Stimulated activated CD4-positive, alpha-beta T cell treated with anti-CD3 and anti-CD28 coated beads, Interleukin-1b, Interleukin-23, amount 100 ng/mL, for 1 hour (primary cell): ENCODE measurements at places on chromosomes 5 and 9.

DNA sequence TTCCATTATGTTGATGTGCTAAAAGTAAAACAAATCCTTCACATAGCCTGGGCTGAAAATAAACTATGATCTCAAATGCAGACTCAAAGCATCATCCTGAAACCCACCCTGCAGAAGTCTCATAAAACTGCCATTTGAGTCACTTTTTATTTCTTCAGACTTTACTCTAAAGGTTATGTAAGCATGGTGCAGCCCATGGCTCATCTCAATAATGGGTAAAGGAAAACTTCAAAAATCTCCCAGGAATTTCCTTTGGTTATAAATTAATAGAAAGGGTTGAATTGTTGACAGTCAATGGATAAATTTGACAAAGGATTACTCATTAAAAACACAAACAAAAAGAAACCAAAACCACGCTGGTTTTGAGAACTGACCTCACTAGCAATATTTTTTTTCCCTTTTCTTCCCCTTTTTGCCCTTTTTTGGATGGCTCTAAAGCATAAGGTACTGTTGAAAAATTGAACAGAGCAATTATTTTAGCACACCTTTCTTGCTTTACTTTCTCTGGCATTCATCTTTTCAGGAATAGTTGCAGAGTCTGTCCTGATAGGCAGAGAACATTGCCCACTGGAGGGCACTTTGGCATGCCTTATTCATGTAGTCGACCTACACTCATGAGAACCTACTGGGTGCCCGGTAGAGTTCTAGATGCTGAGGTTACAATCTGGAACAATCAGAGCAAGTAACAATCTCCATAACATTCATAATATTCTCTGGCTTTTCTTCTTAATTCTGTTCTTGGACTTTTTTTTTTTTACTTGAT is 191.4 kb downstream of the TMEM167A start:
- no peak for DNase-seq

- no peak for DNase-seq
Measured at GRCh38 chr5:176747670-176748072, 62.7 kb upstream of the UNC5A start.

DNA sequence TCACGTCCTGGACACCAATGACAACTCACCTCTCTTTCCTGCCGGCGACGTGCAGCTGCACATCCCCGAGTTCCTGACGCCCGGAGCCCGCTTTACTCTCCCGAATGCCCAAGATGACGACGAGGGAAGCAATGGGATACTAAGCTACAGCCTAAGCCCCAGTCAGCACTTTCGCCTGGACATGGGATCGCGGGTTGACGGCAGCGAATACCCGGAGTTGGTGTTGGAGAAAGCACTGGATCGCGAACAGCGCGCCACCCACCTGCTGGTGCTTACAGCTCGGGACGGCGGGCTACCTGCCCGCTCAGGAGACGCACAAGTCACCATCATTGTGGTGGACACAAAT is 1.1 kb downstream of the PCDHAC1 start:
- DNase-seq, result no peak

GRCh38 chr5:9781890-9782289 is 151.7 kb upstream of the TAS2R1 start:
- no peak for DNase-seq

DNA sequence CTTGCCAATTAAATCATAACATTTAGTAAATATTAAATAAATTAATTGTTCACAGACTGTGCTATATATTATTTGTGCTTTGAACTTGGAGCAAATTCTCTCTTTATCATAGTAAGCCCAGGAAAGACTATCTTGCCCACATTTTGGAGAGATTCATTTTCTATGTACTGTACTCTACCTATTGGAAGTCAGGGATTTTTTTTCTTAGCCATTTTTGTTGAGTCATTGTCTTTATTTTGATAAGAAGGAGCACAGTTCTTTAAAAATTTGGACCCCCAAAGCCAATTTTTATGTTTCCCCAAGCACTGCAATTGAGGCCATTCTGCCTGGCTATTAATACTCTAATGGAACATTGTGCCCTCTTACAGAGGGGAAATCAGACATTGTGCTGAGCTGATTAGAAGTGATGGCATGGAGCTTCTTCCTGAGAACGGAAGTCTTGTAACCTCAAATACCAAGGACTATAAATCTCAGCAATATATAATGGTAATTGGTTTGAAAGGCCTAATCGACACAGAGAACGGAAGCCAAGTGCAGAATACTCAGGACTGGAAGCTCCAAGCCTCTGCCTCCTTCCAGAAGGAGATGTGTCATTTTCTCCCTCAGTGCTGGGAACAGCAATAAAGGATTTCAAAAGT is 188.8 kb upstream of the PAPPA start:
- no peak for DNase-seq

GRCh38 chr5:73805449-73805848 is 179.5 kb downstream of the ARHGEF28 start:
- no peak for DNase-seq

DNA sequence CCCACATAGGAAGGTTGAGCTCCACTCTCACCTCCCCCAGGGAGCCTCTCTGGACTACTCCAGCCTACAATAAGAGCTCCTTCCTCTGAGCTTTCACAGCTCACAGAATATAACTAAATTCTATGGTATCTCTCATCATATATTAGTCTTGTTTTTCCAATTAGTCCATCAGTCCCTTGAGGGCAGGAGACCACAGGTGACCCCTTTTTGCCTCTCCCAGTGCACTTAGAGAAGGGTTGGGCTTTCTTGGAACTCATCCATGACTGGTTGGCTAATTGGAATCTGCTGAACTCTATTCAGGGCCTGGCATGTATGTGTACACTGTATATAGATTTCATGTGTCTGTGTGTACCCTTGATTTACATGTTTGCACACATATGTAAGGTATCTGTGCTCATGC is 50.4 kb upstream of the ARAP3 start:
- DNase-seq, result no peak

- DNase-seq, result no peak
Measured at GRCh38 chr9:116697887-116698286, 10.8 kb downstream of the TRIM32 start.

DNA sequence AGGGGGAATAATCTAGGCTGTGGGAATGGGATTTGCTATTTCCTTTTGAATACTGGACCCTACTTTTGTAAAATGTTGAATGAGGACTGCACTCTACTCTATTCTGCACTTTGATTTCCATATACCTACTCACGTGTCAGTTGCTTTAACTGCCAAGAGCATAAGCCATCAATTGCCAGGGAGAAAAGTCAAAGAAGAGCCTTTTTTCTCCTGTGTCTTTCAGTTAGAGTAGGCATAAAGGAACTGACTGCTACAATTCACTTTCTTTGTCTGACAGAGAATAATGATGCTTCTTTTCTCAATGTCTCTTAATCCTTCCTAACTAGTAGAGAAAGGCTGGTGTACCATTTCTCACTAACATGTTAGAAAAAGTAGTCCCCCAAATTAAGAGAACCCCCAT is 231.6 kb downstream of the ELAVL2 start:
- DNase-seq, result no peak

- DNase-seq, result no peak
Measured at GRCh38 chr5:74632947-74633356, 7.6 kb downstream of the ENC1 start.

- DNase-seq, result no peak
Measured at GRCh38 chr5:143717400-143717799, 94.6 kb upstream of the HMHB1 start.

DNA sequence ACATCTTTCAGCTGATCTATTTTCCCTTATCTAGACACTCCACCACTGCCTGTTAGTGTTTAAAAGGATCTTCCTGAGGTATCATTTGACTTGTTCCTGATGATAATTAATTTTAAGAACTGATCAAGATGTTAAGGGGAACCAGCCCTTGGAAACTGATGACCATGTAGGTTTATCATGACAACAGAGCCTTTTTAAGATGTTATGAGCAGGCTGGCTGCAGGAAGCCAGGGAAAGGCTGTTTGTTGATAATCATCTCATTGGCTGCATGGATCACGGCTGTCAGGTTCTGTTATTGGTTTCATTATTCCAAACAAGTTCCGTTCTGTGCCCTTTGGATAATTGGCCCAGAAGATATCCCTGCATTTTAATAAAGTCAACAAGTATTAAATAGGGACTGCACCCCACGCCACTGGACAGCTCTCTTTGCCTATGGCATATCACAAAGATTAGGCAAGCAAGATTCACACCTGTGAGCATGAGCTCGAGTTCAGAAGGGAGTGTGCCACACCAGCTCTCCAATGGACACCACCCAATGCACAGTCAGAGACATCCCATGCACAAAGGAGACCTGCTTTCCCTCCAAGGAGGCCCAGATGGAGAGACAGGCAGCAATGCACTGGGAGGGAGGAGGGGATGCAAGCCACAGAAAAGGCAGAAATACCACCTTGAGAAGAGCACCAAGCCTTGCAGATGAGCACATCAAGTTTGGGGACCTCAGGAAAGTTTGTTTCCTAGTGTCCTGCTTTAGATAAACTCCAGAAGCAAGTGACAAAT is 88.7 kb downstream of the SPOCK1 start:
- DNase-seq, result no peak

- DNase-seq, result no peak
Measured at GRCh38 chr5:133238426-133239205, 186.8 kb downstream of the HSPA4 start.

GRCh38 chr5:103582364-103582763 is 19.8 kb upstream of the NUDT12 start:
- no peak for DNase-seq

DNA sequence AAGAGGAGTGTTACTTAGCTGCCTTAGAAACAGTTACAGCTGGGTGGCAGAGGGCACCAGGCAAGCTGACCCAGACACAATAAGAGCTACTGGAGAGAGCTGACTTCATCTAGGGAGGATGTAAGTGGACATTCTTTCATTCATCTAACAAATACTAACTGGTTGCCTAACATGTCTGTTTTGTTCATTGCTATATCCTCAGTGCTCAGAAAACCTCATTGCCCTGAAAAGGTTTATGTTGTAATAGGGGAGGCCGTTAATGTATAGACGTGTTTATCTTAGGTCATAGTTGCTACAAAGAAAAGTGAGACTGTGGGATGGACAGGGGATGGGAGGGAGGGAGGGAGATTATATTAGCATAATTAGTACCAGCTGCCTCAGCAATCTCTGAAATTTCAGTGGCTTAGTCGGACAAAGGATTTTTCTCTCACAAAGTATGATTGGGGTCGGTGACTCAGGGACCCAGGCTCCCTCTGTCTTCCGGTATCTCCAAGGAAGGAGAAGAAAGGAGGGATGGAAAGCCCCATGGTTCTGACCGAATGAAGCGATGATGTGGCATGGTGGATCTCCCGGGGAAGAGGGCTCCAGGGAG is 2.6 kb upstream of the SNX18 start:
- no peak for DNase-seq

GRCh38 chr9:136829981-136830885 is 12.0 kb upstream of the AJM1 start:
- no peak for DNase-seq

DNA sequence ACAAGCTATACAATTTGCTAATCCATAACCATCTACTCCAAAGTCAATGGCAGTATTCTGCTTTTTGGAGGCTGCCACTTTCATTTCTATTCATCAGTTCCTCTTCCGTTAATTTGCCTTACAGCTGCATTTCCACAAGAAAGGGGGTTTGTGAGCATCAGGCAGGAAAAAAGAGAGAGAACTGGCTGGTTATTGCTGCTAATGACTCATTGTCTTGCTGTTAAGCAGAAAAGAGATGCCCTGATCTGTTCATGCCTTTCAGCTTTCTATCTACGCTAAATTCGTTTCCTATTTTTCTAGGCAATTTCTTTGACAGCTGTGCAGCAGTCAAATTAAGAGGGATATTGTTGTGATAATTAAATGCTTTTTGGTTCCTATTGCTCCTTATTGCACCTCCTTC is 65.9 kb upstream of the GNAQ start:
- no peak for DNase-seq

DNA sequence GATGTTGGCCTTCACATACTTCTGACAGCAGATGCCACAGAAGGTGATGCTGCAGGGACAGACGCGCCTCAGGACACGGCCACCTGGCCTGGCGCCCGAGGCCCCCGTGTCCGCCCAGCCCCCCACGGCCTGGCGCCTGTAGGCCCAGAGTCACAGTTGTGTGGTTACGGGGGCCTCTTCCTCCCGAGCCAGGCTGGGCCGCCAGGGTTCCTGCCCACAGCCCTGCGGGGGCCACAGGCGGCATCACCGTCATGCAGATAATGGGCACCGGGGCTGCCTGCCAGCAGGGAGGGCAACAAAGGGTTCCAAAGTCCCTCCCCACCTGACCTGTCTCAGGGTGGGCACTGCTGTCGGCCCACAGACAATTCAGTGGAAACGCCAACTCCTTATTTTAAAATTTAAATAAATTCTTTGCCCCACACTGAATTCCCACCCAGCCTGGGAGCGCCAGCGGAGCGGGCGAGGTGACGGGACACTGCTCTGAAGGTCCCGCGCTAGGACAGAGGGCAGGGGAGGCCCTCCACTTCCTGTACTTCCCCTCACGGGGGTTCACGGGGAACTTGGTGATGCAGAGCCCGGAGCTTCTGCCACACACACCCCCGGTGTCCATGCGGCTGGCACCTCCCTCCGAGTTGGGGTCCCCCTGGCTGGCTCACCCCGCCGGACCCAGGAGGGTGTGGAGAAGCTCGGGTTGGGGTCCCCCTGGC is 40.6 kb downstream of the EXOC3 start:
- no peak for DNase-seq

- peak; percentile 49 for DNase-seq
Measured at GRCh38 chr9:136122425-136123383, 4.0 kb upstream of the TMEM250 start.

- DNase-seq, result no peak
Measured at GRCh38 chr9:80937645-80938044, 751.7 kb downstream of the TLE1 start.

DNA sequence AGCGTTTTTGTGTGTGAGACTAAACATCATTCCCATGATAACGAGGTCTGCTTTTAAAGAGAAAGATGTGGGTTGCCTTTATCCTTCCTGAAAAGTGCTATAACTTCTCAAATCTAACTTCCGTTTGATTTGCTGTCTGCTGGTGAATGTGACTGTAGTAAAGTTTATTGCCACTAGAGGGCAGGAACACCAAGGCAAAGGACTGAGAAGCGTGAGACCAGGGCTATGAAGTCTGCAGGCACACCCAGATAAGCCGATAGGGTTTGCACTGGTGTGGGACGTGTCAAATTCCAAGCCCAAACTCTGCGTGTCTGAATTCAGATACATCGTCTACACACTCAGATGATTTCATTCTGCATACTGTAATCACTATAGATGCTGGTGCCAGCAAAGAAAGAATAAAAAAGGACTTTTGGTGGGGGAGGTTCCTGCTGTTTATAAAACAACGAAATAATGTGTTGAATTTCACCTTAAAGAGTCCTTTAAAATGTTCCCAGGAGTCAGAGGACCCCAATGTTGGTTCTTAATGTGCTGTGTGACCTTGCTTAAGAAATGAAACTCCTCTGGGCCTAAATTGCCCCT is 87.2 kb downstream of the PTTG1 start:
- DNase-seq, result peak; percentile 29

- DNase-seq, result no peak
Measured at GRCh38 chr5:32961059-32961415, 249.9 kb downstream of the NPR3 start.

GRCh38 chr5:59034498-59035186 is 451.8 kb downstream of the RAB3C start:
- DNase-seq, result no peak

DNA sequence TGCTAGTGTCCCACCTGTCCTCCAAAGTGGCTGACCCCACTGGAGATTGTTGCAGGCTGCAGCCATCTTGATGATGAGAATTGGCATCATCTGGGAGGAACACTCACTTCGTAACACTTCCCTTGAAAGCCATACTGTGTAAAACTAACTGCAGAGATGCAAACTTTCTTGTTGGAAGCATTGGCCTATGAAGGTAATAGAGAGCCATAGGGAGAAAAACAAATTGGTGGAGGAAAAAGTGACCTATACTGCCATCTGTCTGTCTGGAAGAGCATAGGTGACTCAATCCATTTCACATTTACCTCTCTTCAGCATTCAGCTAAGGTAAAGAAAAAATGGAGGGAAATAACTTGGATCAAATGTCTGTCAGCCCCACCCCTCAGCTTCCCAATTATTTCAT is 473.4 kb downstream of the NTRK2 start:
- no peak for DNase-seq
